Spinal cord (tissue), 10 donors: ENCODE measurements at places on chromosomes 5 and 9. TPM values are rescaled to one million over a fixed set of nuclear protein-coding genes. Genes with fewer than 3 reads are reported as not detected.

- H3K4me3 ChIP-seq, result no peak overlapping the region
- H3K27me3 ChIP-seq, result no peaks in the 10 kb centered on the region
- no peaks in the 10 kb centered on the region for H3K36me3 ChIP-seq
- no peak overlapping the region for H3K27ac ChIP-seq
Observed at GRCh38 chr5:15524712-15525111, 24.7 kb downstream of the FBXL7 start.

GRCh38 chr5:146662229-146662628 lies 146.2 kb upstream of the GPR151 start:
- H3K4me1 ChIP-seq, result no peaks in the 10 kb centered on the region
- no peak overlapping the region for H3K27ac ChIP-seq
- H3K4me3 ChIP-seq, result no peak overlapping the region
- DNase-seq, result no peak

- no peak overlapping the region for H3K27ac ChIP-seq
- H3K4me1 ChIP-seq, result no peaks in the 10 kb centered on the region
- no peaks in the 10 kb centered on the region for H3K27me3 ChIP-seq
- no peak overlapping the region for H3K4me3 ChIP-seq
Observed at GRCh38 chr5:113608113-113608596, 94.7 kb downstream of the YTHDC2 start.

GRCh38 chr9:36665921-36666431 lies 93.3 kb downstream of the MELK start:
- no peaks in the 10 kb centered on the region for H3K4me1 ChIP-seq
- no peak for DNase-seq
- no peak overlapping the region for H3K4me3 ChIP-seq
- no peak overlapping the region for H3K27ac ChIP-seq
- no peaks in the 10 kb centered on the region for H3K27me3 ChIP-seq

DNA sequence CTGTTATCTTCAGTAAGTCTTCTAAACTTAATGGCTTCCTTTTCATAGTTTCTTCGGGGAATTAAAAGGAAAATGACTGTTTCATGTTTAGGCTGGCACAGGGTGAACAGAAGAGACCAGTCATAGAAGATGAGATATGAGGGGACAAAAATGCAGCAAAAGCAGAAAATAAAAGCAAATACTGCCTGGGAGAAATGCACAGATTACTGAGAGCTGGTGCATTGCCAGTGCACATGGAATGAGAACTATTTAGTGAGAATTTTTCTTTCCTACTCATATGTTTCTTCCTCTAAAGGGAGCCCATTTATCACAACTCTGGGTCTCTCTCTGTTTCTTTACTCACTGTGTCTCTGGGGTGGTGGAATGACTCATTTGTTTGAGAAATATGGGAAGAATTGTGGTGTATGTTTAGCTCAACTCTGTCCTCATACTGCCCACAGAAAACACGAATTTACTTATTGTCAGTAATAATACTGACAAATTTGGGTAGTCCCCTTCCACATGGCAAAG lies 25.9 kb upstream of the ANKRD55 start:
- no peak for DNase-seq
- no peak overlapping the region for H3K4me3 ChIP-seq
- H3K36me3 ChIP-seq, result no peaks in the 10 kb centered on the region
- H3K27me3 ChIP-seq, result no peaks in the 10 kb centered on the region
- peak overlapping the region; percentile 4 for H3K27ac ChIP-seq

- H3K4me3 ChIP-seq, result no peak overlapping the region
- DNase-seq, result no peak
- H3K27me3 ChIP-seq, result no peaks in the 10 kb centered on the region
- H3K4me1 ChIP-seq, result no peaks in the 10 kb centered on the region
- H3K27ac ChIP-seq, result peak overlapping the region; percentile 67
Observed at GRCh38 chr5:176396330-176396729, 7.8 kb downstream of the HIGD2A start.

- H3K4me1 ChIP-seq, result peaks cover 12% of the 10 kb centered on the region
- no peak overlapping the region for H3K4me3 ChIP-seq
- H3K36me3 ChIP-seq, result no peaks in the 10 kb centered on the region
- DNase-seq, result no peak
Observed at GRCh38 chr5:169003721-169004541, 297.0 kb downstream of the SLIT3 start.

GRCh38 chr5:386432-387341 lies 56.3 kb upstream of the EXOC3 start:
- H3K4me3 ChIP-seq, result no peak overlapping the region
- H3K4me1 ChIP-seq, result peaks cover 6% of the 10 kb centered on the region
- no peak for DNase-seq
- H3K27me3 ChIP-seq, result no peaks in the 10 kb centered on the region
- H3K36me3 ChIP-seq, result peaks cover 3% of the 10 kb centered on the region

- no peaks in the 10 kb centered on the region for H3K27me3 ChIP-seq
- no peak for DNase-seq
- no peaks in the 10 kb centered on the region for H3K4me1 ChIP-seq
Observed at GRCh38 chr5:24539613-24540012, 105.2 kb downstream of the CDH10 start.

The TRIM36 gene
- 50.3 TPM for total RNA-seq
